ENCODE measurements at places on chromosomes 5 and 9.

- no peak for DNase-seq
Measured at GRCh38 chr5:170466553-170466952, 37.3 kb upstream of the KCNIP1 start.

DNA sequence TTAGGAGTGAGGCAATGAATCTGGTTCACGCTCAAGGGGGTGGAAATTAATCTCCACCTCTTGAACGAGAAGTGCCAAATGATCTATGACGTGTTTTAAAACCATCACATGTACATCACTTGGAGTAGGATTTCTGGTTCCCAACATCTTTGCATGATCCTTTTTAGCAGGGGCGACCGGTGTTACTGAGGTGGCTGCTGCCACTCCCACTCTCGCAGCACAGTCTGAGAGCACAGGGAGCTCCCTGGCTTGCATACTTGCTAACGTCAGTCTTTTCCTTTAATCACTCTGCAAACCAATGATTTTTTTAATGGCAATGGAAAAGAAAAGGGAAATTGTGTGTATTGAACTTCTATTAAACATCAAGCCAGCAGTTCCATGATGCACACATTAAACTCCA is 624.4 kb downstream of the IRX1 start:
- DNase-seq: no peak

DNA sequence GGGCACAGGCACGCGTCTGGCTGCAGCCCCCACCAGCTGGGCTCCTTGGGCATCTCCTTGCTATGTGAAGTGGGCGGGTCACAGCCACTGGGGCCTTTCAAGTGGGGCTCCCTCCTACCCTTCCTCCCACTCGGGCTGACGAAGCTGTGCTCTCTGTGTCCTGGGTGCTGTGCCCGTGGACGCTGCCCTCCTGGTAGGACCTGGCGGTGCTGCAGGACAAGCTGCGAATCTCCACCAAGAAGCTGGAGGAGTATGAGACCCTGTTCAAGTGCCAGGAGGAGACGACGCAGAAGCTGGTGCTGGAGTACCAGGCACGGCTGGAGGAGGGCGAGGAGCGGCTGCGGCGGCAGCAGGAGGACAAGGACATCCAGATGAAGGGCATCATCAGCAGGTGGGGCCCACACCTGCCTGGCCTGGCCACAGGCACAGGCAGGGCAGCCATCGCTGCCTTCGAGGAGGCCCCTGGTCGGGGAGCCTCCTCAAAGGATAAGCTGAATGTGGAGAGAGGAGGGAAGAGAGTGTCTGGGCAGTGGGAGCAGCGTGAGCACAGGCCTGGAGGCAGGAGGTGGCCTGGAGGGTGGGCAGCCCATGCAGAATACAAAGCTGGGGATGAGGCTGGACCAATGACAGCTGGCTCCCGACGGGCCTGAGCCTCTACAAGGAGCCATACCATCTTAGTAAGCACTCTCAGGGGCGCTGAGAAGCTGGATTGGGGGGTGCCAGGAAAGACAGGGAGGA is 124.7 kb downstream of the DAB2IP start:
- no peak for DNase-seq

DNA sequence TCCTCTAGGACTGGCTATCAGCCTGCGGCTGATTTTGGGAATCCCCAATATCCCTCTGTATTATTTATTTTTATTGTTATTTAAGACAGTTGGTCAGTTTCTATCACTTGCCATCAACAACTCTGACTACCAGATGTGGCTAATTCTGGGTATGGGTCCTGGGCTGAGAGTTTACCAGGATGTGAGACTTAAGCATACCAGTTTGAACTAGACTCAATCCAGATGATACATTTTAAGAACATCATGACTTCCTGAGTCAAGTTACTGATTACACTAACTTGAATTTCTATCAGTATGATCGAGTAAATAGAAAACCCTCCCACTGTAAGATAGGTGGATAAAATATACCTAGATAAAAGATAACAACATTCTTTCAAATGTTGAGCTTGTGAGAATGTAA is 634.0 kb downstream of the MAT2B start:
- DNase-seq: no peak

- no peak for DNase-seq
Measured at GRCh38 chr9:117957267-117957666, 253.1 kb downstream of the TLR4 start.

- no peak for DNase-seq
Measured at GRCh38 chr9:115808108-115808507, 345.5 kb upstream of the PAPPA start.

Measured in stimulated activated CD4-positive, alpha-beta T cell treated with anti-CD3 and anti-CD28 coated beads, TNF-alpha, amount 100 ng/mL, for 24 hours (primary cell).